ENCODE measurements at places on chromosomes 6 and 20.

- no peak for DNase-seq
Measured at GRCh38 chr6:71138376-71138775, 150.2 kb upstream of the OGFRL1 start.

DNA sequence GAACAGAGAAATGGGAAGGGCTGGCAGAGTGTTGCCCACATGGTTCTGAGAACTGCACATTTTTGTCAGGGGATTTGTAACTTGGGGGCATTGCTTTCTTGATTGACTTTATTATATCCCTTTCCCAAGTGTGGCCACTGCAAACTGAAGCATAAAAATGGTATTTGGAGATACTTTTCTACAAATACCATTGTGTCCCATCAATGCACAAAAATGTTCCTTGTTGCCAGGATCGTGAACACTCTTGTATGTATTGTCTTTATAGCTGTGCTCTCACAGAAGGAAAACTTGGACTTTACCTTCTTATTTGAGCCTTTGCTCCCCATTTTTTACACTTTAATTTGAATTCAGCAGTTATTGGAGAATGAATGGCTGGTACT, 57.1 kb upstream of the C20orf144 start:
- DNase-seq: no peak

- DNase-seq: no peak
Measured at GRCh38 chr20:24955045-24955444, 6.0 kb downstream of the CST7 start.

DNA sequence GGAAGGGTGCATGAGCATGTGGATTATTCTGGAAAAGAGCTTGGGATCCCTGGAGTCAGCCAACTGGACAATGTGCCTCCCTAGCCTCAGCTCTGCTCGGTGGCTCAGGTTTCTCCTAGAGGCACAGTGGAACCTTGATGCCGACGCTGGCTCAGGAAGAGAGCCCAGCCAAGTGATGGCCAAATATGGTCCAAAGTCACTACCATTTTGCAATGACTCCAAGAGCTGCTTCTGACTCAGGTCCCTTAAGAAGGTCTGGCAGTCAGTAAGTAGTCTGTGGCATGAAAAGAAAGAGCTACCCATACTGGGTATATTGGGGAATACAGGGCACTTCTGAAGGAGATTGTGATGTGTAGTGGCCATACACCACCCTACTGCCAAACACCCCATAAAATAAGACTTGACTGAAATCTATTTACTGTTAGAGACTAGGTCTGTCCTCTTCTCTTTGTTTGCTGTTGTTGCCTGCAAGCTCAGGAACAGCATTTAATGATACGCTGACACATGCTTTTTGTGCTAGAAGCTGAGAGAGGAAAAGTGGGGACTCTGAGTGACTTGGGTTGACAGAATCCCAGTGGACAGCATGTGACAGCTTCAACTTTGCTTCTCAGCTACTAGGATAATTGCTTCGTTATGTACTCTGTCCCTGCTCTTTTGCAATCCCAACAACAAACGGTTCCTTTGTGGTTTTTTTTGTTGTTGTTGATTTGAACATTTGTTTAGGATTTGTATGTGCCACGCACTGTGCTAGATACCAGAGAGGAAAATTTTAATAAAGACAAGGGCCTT, 30.3 kb upstream of the OGFRL1 start:
- DNase-seq: no peak

- no peak for DNase-seq
Measured at GRCh38 chr20:5877128-5877527, 73.2 kb downstream of the TRMT6 start.

DNA sequence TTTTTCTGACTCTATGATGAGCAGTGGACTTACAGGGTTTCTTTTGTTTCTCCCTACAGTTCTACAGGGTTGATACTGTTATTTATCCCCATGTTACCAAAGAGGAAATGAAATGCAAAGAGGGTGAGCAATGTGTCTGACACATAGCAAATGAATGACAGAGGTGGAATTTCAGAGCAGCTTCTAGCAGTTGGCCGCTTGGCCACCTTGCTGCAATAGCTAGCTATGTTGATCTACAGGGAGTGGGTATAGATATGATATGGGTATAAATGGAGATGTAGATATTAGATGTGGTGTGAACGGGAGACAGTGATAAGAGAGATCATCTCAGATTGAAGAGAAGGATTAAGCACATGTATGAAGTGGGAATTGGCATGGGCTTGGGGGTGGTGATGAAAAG, 10.9 kb upstream of the SLC22A3 start:
- no peak for DNase-seq

DNA sequence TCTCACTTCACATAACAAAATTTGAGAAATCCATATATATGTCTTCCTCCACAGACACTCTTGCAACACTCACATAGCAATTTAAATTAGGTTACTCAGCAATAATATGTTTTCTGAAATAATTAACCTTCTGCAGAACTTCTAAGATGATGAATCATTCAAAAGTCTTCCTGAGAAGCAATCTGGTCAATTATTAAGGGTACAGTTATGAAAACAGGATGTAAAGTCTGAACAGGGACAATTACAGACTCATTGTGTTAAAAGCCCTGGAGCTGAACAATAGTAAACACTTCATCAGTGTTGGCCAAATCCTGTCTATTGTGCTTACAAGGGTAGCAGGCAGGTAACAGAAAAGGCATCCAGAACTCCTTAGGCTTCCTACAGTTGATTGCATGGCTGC, 75.4 kb downstream of the FILIP1 start:
- DNase-seq: no peak

GRCh38 chr20:58551631-58552030, 36.4 kb upstream of the APCDD1L start:
- DNase-seq: no peak

- DNase-seq: no peak
Measured at GRCh38 chr20:22974354-22974753, 60.8 kb upstream of the SSTR4 start.

DNA sequence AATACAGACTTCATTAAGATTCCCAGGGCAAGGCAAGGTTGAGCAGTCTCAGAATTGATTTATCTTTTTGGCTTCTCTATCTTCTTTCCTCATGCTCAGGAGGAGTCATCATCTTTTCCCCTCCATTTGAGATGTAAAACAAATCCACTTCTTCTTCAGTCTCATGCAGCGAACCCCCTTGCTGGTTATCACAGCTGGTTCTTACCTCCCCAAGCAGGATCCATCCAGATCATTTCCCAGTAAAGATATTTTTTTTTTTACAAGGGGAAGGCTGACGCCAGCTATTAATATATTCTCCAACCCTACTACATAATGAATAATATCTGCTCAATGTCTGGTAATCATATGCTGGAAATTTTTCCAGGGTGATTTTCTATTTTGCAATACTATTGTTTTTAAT, 508.9 kb upstream of the NOX3 start:
- DNase-seq: no peak

DNA sequence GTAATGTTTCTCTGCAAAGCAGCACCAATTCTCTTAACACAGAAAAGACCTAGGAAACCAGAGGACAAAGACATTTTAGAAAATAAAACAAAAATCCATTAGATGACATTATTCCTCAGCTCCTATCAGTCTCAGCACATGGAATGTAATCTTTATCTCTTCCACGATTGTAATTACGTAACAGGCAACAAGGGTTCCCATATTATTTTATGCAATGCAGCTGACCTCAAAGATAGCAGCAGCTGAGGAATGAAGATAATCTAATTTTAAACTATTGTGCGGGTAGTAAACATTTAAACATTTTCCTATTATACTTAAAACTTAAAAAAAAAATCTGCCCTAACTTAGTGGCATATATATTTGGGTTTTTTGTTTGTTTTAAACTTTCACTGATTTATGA, 33.0 kb upstream of the PTCHD4 start:
- no peak for DNase-seq

DNA sequence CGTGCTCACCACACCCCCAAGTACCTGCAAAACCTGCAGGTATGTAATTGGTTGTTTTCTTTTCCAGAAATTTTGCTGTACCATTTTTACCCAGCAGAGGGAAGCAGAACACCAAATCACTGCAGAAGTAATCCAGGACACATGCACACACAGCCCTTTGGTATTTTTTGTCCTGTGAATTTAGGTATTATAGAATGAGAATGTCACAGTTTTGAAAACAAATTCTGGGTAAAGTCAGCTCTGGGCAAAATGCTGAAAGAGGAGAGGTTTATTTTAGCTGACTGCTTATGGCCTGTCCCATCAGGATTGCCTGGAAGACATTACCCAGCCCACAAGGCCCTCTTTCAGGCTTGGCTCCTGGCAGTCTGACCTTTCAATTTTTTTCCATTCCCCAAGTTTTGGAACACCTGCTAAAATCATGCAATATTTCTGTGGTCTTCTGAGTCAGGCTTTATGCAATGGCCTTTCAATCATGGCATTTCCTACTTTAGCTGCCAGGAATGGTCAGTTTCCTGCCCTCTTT, 3.5 kb upstream of the EFHC1 start:
- peak; percentile 39 for DNase-seq

DNA sequence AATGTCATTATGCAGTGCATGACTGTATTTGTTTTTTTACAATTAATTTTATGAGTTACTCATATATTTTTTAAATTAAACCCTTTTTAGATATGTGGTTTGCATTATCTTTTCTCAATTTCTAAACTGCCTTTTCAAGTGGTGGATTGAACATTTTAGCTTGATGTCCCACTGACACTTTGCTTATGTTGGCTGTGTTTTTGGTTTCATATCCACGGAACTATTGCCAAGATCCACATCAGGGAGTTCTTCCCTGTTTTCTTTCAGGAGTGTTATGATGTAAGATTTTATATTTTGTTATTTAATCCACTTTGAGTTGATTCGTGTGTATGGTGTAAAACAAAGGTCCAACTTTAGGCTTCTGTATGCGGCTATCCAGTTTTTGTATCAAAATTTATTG, 1144.9 kb upstream of the EYS start:
- DNase-seq: no peak

DNA sequence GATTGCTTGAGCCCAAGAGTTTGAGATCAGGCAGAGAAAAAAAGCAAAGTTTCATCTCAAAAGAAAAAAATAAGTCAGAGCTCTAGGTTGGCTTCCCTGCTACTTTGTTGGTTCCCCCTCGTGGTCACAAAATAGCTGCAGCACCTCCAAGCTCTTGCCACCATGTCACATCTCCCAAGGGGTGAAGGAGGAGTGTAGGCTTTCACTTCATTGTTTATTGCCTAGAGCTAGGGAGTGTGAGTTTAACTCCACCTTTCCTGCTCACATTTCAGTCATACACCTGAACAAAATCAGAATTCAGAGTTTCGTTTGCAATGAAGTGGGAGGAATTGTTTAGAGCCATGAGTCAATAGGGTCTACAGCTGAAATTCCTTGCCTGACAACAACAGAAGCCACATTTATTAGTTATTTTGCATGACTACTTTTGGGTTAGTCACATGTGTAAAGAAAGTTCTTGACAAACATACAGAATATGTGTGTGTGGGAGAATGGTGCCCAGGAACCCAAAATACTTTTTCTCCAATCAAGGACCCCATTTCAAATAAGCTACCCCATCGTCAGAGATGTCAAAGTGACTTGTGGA, 56.2 kb upstream of the UFL1 start:
- DNase-seq: no peak

Measured in nephron progenitor cell (in vitro differentiated cells).